Cortex of kidney (tissue), 1 donor: ENCODE measurements at places on chromosomes 1 and 21.

- no peak for DNase-seq
Observed at GRCh38 chr1:56017336-56017735, 562.0 kb downstream of the PLPP3 start.

GRCh38 chr1:145719230-145720079 lies at the start of gene CD160:
TSS of gene CD160 (plus strand) at chr1:145719499. CDS start at chr1:145728328, 8,829 bp downstream.
- no peak for DNase-seq

GRCh38 chr1:41673806-41674205 lies 189.3 kb upstream of the EDN2 start:
- DNase-seq = no peak

DNA sequence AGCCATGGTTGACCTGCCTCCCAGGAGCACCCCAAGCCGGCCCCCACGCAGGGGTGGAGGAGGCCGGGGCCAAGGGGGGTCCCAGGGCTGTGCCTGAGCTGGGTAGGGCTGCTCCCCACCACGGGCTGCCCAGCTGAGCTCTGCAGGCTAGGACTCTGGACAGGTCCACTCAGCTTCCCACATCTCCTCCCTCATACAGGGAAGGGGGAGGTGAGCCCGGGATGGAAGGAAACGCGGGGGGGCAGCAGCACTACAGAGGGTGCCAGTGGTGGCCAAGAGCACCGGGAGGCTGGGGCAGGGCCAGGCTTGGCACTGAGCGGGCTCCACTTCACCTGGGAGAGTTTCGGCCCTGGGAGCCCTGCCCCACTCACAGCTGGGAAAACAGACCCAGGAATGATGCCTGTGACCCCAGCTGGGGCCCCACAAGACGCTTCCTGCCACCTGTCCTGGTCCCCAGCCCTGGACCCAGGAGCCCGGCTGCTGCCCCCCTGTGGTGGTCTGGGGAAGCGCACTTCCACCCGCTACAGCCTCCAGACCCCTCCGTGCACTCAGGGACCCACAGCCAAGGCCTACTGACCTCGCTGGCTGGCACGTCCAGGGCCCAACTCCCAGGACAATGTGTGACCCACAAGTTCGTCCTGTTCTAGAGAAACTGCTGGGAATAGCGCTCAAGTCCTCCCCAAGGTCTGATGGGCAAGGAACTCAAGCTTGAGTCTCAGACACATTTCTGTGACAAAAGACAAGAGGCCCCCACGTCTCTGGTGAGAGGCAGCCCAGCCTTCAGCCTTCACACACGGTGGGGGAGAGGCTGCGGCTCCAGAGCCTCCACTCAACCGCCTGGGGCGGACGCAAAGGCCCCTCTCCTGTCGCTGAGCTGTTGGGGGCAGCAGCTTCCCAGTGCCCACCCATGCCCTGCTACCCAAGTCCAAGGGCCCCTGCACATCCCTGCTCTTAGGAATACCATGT lies 3.0 kb downstream of the AURKAIP1 start:
- no peak for DNase-seq

DNA sequence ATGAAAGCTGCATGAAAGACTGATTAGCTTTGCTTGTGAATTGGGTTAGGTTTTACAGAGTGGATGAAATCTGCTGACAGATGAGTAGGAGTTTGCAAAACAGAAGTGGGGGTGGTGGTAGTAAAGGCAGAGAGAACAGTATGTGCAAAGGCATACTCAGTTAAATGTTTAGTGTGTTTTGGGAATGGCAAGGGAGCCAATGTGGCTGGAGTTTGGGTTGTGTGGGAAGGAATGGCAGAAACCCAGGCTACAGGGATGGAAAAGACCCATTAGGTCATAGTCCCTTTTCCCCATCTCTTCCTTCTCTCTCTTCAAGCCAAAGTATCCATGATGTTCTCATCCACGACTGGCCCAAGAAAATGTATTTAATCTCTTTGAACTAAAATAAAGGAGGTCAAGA lies 362.2 kb upstream of the LYPLAL1 start:
- no peak for DNase-seq

DNA sequence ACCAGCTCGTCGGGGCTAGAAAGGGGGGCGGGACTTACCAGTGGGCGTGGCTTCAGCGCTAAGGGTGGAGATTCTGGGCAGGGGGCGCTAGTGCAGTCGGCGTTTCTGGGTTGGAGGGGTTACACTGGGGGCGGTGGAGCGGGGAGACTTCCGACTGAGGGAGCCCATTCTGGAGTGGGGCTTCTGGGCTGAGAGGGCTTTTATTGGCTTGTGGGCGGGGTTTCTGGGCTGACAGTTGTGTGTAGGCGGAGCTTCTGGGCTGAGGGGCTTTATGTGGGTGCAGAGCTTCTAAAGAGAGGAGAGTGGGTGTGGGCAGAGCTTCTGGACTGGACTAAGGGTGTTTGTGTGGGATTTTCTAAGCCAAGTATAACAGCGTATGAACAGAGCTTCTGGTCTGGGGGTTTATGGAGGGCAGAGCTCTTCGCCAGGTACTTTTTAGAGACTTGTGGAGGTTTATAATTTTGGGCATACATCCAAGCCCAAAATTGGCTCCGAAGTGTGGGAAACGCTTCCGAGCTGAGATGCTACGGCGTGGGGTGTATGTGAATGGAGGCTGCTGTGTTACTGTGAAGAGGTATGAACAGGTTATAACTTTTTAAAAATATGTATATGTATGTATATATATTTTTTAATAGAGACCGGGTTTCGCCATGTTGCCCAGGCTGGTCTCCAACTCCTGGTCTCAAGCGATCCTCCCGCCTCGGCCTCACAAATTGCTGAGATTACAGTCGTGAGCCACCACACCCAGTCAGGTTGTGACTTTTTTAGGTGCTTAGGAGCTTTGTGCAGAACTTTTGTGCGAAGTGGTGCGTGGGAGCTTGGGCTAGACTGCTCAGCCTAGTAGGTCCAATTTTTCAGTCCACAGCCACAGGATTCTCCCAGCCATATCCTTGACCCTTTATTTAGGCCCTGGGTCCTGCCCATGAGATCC lies 825 bp downstream of the TMEM39B start:
- no peak for DNase-seq

DNA sequence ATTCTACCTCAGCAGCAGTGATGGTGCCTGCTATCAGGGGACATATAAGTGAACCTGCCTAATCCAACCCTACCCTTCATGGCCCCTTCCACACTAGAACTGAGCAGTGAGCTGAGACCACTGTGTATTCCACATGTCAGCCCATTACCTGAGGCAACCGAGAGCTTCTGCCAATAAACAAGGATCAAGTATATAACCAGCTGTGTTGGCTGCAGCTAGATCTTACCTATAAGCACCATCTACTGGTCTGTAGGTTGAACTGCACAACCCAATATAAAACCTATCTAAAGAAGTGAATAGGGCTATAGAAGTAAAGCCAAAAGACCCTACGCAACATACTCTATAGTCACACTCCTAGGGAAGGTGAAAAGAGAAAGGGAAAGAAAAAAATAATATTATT lies 376.9 kb downstream of the HHIPL2 start:
- DNase-seq = no peak

- DNase-seq = no peak
Observed at GRCh38 chr1:75725266-75725665, 757 bp downstream of the ACADM start.

GRCh38 chr1:227910511-227911153 lies 37.1 kb downstream of the WNT9A start:
- no peak for DNase-seq

DNA sequence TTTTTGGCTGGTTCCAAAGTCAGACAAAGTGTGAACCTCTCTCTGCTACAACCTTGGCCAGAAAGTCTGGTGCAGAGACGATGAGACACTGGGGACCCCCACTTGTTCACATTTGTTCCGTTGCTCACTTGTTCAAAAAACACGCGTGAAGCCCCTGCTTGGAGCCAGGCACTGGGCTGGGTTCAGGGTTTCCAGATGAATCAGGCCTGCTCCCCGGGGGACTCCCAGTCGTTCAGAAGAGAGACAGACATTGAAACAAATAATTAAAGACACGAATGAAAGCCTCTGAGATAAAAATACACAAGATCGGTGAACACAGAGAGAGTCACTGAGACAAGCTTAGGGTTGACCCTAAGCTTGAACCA lies 101.5 kb upstream of the RUNX3 start:
- no peak for DNase-seq

DNA sequence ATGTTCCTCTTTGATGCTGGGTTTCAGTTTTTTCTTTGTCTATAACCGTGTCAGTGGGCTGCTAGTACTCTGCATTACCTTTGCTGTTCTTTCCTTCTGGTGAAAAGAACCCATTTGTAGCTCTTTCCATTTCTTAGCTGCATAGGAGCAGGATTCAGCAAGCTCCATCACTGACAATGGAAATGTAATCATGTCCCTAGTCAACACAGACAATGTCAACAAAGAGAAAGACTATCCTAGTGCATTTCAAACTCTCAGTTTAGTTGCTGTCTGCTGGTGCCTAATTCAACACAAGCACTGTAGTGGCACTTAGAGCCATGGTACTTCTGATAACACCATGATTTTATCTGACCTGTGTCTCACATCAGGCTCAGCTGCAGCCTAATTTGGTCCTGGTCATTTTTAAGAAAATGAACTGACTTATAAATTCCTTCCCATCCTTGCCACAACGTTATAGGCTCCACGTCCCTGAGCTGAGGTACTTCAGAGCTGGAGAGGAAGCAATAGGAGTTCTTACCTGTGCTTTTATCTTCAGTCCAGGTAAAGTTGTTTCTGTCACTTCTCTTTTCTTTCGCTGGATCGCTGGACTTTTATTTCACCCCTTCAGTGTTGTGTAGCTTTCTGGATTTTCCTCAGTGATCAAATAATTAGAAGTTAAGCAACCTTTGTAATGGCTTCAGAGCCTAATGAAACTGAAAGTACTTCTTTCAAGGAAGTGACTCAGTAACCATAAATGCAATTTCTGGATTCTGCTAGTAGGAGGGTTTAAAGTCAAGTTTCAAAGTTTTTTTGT lies at the start of gene GBP3:
GBP3 (minus strand) TSS at position 700 of the 793 bp plus-strand sequence. CDS start 2,145 bp downstream, outside the sequence.
- no peak for DNase-seq

DNA sequence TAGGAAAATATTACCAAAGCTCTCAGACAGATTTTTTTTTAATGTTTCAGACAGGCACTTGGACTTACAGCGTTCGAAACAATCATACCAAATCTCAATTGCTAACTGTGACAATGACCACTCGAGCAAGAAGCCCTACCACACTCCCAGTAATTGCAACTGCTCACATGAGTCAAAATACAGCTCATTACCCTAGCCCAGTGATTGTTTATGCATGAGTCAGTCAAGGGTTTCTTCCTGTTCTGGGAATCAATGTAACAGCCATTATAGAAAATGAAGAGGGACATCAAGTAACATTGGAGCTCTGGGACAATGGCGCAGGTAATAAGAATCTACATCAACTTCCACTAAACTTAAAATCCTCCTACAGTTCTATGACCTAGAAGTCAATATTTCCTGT lies 56.1 kb upstream of the SH3GLB1 start:
- no peak for DNase-seq

GRCh38 chr1:205939690-205940330 lies 3.4 kb downstream of the SLC26A9 start:
- DNase-seq = no peak
